ENCODE measurements at places on chromosomes 4 and X.

DNA sequence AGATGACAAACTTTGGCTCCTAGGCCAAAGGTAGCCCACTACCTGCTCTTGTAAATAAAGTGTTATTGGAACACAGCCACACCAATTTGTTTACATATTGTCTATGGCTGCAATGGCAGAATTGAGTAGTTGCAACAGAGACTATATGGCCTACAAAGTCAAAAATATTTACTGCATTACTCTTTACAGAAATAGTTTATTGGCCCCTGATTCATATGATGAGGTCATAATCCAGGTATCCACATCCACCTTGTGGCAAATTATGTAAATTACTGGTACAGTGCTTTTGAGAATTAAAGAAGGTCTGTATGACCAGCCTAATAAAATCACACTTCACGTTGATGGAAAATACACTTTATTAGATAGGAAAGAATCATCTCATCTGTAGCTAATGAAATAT, 337.0 kb upstream of the DDX53 start:
- DNase-seq: no peak

- DNase-seq: no peak
Measured at GRCh38 chr4:20251031-20251795, 492 bp upstream of the SLIT2 start.

DNA sequence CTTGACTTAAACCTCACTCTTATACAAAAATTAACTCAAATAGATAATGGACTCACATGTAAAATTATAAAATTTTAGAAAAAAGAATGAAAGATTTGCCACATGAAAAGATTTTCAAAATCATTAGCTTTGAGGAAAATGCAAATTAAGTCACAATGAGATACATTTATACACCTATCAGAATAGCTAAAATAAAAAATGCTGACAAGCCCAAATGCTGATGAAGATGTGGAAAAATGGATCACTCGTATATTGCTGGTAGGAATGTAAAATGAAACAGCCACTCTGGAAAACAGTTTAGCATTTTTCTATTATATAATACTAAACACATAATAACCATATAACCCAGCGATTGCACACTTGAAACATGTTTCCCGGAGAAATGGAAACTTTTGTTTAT, 316.2 kb downstream of the ANKRD50 start:
- no peak for DNase-seq

GRCh38 chrX:70042399-70043371, 7.1 kb downstream of the AWAT2 start:
- DNase-seq: no peak

- DNase-seq: no peak
Measured at GRCh38 chr4:169869490-169869889, 111.7 kb upstream of the HPF1 start.

All from spinal cord (tissue), 10 donors.